ENCODE measurements at places on chromosomes 1 and 21. TPM values are rescaled to one million over a fixed set of nuclear protein-coding genes. Genes with fewer than 3 reads are reported as not detected.

DNA sequence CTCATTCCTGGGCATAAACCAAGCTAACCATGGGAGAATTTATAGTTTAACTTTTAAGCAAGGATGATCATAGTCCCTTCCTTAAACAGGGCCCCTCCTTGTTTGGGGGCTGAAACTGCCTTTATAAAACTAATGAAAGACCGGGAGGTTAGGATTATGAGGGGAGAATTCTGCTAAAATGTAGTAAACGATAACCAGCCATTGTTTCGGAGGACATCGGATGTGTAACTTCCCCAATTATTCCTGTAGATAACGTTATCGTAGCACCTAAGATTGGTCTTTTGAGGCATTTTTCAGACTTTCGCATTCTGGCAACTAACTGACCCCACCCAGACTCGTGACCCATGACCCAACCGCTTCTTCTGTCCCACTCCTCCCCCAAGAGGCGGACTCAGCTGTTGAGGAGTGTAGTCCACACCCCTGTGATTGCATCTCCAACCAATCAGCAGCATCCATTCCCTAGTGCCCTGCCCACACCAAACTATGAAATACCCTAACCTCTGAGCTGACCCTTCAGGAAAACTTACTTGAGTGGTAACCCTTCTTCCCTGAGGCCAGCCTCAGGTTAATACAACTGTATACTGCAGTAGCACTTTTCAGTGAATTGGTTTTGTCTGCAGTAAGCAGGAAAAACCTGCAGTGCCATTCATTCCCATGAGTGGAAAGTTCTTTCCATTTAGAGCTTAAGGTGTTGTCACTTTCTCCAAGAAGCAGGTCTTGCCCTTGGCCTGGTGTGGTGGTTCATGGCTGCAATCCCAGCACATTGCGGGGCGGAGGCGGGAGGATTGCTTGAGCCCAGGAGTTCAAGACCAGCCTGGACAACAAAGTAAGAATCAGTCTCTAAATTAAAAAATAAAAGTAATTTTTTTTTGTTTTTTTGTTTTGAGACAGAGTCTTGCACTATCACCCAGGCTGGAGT lies 823 bp upstream of the SYF2 start:
- H3K36me3 ChIP-seq = peaks cover 32% of the 10 kb centered on the region
- peak; percentile 82 for DNase-seq
- no peaks in the 10 kb centered on the region for H3K27me3 ChIP-seq
- peak overlapping the region; percentile 95 for H3K27ac ChIP-seq
- peaks cover 47% of the 10 kb centered on the region for H3K4me1 ChIP-seq
- peak overlapping the region; percentile 90 for H3K4me3 ChIP-seq

- peaks cover 3% of the 10 kb centered on the region for H3K27me3 ChIP-seq
- H3K4me1 ChIP-seq = no peaks in the 10 kb centered on the region
- H3K36me3 ChIP-seq = no peaks in the 10 kb centered on the region
Measured at GRCh38 chr1:119870917-119871596, 25.3 kb downstream of the ADAM30 start.

DNA sequence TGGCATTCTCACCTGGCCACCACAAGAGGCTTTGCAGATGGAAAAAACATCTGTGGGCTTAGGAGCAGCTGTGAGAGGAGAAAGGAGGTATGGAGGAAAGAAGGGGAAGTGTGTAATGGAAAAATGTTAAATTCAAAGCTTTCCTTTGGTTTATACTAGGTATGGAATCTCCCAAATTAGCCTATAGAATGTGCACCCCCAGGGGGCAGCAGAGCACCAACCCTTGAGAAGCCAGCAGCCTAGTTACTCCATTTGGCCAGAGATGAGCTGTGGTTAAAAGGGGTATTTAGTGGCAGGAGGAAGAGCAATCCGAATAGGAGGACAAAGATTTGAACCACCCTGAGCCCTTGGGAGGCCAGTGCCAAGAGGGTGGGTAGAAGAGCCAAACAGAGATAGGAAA lies 97.5 kb upstream of the CTTNBP2NL start:
- no peaks in the 10 kb centered on the region for H3K4me1 ChIP-seq
- H3K27me3 ChIP-seq = no peaks in the 10 kb centered on the region
- H3K4me3 ChIP-seq = no peak overlapping the region
- no peaks in the 10 kb centered on the region for H3K36me3 ChIP-seq
- H3K27ac ChIP-seq = no peak overlapping the region
- no peak for DNase-seq

GRCh38 chr1:6447818-6448748 lies 17.9 kb downstream of the TNFRSF25 start:
- H3K4me3 ChIP-seq = no peak overlapping the region
- H3K27me3 ChIP-seq = peaks cover 74% of the 10 kb centered on the region
- DNase-seq = no peak
- H3K27ac ChIP-seq = no peak overlapping the region
- no peaks in the 10 kb centered on the region for H3K4me1 ChIP-seq
- H3K36me3 ChIP-seq = no peaks in the 10 kb centered on the region

- DNase-seq = no peak
- no peaks in the 10 kb centered on the region for H3K4me1 ChIP-seq
- H3K36me3 ChIP-seq = no peaks in the 10 kb centered on the region
- no peak overlapping the region for H3K27ac ChIP-seq
- H3K4me3 ChIP-seq = no peak overlapping the region
Measured at GRCh38 chr1:98330224-98330623, 331.3 kb upstream of the SNX7 start.

Gene FCRL1
- not detected for total RNA-seq

GRCh38 chr21:38395581-38395980 lies 102.7 kb downstream of the ERG start:
- H3K27ac ChIP-seq = no peak overlapping the region
- H3K4me3 ChIP-seq = no peak overlapping the region
- no peak for DNase-seq
- no peaks in the 10 kb centered on the region for H3K4me1 ChIP-seq
- H3K36me3 ChIP-seq = no peaks in the 10 kb centered on the region
- H3K27me3 ChIP-seq = no peaks in the 10 kb centered on the region
